ENCODE measurements at places on chromosomes 1 and 21. TPM values are rescaled to one million over a fixed set of nuclear protein-coding genes. Genes with fewer than 3 reads are reported as not detected.

CHML gene
- total RNA-seq = 8.8 TPM

DNA sequence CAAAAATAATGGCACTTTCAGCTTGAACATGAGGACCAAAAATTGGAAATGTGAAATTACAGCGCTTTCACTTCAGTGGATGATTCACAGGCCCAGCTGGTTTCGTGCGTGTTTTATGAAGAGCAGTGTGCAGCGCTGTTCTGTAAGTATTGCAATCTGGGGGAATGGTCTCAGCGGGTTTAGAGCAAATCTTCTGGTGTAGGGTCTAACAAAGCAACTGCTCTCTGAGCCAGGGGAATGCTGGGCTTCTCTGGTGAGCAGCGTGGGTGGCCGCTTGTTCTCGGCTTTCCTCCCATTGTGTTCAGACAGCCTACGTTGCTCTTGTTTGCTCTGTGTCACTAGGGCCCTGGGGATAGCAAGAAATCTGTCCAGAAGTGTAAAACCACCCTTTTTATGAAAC lies 42.4 kb upstream of the GADD45A start:
- no peak for DNase-seq

DNA sequence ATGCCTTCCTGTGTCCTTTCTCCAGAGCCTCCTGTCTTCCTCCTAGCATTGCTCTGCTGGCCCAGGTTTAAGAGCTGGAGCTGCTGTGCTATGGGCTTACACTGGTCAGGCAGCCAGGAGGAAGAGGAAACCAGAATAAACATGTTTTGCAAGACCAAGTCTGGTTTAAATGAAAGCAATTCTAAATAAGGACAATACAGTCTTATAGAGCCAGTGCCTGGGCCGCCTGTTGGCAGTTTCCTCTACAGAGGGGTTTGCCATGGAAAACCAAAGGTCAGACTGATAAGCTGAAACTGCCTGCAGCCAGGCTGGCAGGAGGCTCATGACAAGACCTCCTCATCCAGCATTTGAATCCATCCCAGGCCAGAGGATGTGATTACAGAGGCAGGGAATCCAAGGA lies 92.9 kb upstream of the FGGY start:
- no peak for DNase-seq

DNA sequence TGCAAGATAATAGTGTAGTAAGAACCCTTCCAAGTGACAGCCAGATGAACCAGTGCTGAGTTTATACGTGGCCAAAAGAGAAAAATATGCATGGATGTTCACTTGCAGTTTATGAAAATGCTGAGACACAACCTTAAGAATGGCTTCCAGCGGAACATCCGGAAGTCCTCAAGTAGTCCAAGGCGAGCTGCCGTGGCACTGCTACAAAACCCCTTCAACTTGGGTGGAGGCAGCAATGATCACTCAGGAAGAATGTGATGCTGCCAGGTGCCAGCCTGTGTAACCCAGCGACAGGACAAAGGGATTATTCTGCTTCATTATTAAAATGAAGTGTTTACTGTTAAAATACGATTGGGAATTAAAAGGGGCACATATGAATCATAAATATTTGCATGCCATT lies 179.6 kb downstream of the RUNX1 start:
- DNase-seq = no peak

- DNase-seq = no peak
Measured at GRCh38 chr1:223200903-223201302, 57.9 kb upstream of the TLR5 start.

LCE1C gene
- total RNA-seq = not detected

DNA sequence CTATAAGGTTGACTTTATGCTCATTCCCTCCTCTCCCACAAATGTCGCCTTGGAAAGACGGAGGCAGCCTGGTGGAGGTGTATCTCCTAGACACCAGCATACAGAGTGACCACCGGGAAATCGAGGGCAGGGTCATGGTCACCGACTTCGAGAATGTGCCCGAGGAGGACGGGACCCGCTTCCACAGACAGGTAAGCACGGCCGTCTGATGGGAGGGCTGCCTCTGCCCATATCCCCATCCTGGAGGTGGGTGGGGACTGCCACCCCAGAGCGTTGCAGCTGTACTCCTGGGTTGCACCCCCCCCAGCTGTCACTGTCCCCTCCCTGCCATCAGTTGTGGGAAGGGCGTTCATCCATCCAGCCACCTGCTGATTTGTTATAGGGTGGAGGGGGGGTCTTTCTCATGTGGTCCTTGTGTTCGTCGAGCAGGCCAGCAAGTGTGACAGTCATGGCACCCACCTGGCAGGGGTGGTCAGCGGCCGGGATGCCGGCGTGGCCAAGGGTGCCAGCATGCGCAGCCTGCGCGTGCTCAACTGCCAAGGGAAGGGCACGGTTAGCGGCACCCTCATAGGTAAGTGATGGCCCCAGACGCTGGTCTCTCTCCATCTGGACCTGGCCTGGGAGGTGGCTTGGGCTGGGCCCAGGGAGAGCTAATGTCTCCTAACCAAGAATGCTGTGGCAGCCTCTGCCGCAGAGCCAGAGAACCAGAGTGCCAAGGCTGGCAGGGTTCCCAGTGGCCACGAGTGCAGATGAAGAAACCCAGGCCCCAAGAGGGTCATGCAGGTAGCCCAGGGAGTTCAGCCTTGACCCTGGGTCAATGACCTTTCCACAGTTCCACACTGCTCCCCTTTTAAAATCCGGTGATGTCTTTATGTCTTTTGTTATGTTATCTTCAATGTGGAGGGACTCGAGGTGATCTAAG lies 13.1 kb downstream of the PCSK9 start:
- no peak for DNase-seq

- no peak for DNase-seq
Measured at GRCh38 chr1:100782473-100783039, 63.0 kb downstream of the VCAM1 start.

C2CD4D gene
- not detected for total RNA-seq

GRCh38 chr1:248906753-248907661 lies 972 bp downstream of the PGBD2 start:
- DNase-seq = no peak

TDRD10 gene
- total RNA-seq = 6.8 TPM

DNA sequence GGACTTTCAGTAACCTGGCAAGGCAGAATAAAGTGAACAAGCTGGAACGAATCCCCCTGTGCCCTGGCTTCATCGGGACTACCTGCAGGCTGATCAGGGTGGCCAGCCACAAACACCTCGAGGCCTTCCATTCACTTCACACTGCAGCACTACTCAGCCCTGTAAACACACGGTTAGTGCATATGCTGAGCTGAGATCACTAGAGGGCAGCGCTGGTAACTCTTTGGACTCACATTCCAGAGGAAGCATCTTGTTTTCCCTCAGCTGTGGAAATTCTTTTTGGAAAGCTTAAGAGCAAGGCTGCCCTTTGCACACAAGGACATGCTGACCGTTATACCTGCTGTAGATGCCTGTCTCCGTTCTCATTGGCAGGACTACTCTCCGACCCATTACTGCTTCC lies 32.1 kb downstream of the PCSK9 start:
- no peak for DNase-seq

DNA sequence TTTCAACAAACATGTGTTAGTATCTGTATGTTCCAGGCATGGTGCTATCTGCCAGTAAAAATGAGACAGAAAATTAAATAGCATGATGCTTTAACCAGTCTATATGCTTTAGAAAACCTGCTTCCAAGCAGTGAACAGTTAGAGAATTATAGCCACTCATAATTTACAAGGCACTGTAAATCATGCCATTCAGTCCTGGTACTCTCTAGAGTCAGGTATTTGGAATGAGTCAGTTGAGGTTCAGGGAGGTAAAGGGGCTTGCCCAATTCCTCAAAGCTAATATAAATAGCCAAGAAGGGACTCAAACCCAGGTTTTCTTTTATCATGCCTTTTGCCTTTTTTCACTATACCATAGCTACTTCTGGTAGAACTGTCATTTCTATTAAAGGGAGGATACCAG lies 184.4 kb downstream of the NFIA start:
- no peak for DNase-seq

DNA sequence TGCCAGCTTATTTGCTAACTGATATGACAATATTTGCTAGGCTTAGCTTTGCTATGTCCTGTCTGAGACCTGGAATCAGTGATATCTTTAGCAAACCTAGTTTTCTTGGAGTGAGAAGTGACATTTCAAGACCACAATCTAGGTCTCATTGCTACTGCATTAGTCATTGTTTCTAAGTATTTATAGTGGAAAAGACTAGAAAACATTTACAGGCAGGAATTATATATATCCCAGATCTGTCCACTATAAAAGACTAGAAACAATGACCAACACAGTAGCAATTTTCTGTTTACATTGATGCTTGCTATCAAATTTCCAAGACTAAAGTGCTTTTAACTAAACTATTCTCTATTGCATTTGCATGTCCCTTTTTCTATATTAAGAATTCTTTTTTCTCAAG lies 5.0 kb upstream of the RGS18 start:
- no peak for DNase-seq

DNA sequence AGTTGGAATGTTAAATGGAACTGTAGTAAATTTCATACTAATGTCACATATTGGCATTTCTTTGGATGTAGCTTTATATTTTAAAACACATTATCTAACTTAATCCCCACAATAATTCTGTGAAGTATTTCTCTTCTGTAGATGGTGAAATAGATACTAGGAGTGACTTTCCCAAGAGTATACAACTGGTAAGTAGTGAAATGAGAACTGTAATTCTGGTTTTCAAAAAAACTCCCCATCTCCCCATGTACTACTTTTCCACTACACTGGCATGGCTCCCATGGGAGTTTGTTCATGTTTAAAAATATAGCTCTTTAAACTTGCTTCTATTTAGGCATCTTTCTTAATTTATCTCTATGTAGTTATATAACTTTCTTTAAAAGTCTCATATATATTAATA lies 10.2 kb downstream of the CHML start:
- DNase-seq = no peak

AADACL3 gene
- not detected for total RNA-seq

All from omental fat pad (tissue), 4 donors.